Hindlimb muscle (tissue), 1 donor: ENCODE measurements at places on chromosomes 3 and 15. TPM values are rescaled to one million over a fixed set of nuclear protein-coding genes. Genes with fewer than 3 reads are reported as not detected.
A peak's percentile ranks its signal among the peaks of the same experiment; 100 is the strongest.

DNA sequence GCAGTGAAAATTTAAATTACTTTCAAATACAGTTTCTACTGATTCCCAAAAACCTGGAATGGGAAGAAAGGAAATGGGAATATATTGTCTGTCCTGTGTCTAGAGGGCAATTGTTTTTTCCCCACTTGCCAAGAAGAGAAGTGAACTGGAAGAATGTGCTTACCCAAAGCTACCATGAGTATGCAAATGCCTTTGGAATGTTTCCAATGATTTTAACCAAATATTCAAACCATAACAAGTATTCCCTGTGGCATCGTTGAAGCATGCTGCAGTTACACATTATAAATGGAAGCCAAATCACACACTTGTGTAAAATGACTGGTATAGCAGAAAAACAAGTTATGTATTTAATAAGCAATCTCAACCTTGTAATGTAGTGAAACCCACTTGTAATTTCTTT is 368.2 kb downstream of the GBE1 start:
- DNase-seq, result no peak

Gene MEIS2
- 7.7 TPM for polyA plus RNA-seq

- peak; percentile 38 for DNase-seq
Measured at GRCh38 chr3:148604270-148605085, 93.2 kb upstream of the AGTR1 start.

- DNase-seq, result no peak
Measured at GRCh38 chr15:68259883-68260282, 17.7 kb upstream of the FEM1B start.

Gene NPAP1
- polyA plus RNA-seq, result not detected

DNA sequence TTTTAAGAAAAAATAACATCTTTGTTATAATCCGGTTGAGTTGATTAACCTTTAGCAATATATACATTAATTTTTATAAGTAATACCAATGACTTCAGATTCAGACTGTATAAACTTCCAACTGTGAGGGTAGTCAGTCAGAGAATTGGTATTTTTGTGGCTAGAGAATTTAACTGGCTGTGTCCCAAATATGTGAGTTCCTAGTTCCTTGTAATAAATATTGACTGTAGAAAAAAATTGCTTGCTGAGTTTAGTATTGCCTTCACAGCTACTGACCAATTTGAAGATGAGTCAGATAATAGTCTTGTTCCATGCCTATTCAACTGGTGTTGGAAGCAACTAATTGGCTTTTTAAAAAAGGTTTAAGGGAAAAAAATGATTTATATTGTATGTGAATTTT is 210.8 kb downstream of the GAP43 start:
- DNase-seq, result no peak

DNA sequence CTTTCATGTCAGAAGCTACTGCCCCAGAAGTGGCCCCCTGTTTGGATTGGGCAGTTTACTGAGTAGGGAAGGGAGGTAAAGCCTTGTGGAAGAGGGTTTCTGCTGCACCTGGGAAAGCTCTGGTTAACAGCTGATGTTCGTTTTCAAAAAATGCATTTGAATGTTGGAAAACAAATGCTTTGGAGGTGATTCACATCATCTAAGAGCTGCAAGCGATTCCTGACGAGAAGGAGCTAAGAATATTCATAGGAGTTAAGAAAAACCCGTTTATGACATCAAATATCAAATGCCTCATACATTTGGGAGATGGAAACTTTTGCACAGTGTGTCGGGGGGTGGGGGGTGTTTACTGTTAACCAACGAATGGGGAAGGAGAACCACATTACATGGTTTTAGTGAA is 183.8 kb upstream of the NR2F2 start:
- no peak for DNase-seq

Gene XYLB
- polyA plus RNA-seq, result 3.9 TPM

GRCh38 chr15:95041297-95041696 is 809.9 kb downstream of the MCTP2 start:
- no peak for DNase-seq

DNA sequence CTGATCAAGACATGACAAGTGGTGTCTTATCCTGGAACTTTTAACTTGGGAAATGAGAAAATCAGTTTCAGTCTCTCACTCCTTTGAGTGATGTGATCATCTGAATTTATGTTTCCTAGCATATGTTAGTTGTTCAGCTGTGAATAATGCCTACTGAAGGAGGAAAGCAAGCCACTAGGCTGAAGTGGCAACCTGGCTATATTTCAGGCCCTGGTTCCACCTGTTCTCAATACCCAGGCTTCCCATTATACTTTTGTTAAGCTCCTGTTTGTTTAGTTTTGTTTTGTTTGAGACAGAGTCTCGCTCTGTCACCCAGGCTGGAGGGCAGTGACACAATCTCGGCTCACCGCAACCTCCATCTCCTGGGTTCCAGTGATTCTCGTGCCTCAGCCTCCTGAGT is 243.8 kb downstream of the ALCAM start:
- no peak for DNase-seq

- no peak for DNase-seq
Measured at GRCh38 chr15:41950489-41950888, 21.9 kb downstream of the EHD4 start.

- no peak for DNase-seq
Measured at GRCh38 chr3:34258271-34258998, 460.0 kb downstream of the PDCD6IP start.

- no peak for DNase-seq
Measured at GRCh38 chr15:84914351-84914750, 29.9 kb downstream of the SLC28A1 start.

- DNase-seq, result no peak
Measured at GRCh38 chr3:69282181-69282580, 103.7 kb downstream of the FRMD4B start.

- DNase-seq, result no peak
Measured at GRCh38 chr15:40660686-40661085, 34.3 kb upstream of the RAD51 start.

DNA sequence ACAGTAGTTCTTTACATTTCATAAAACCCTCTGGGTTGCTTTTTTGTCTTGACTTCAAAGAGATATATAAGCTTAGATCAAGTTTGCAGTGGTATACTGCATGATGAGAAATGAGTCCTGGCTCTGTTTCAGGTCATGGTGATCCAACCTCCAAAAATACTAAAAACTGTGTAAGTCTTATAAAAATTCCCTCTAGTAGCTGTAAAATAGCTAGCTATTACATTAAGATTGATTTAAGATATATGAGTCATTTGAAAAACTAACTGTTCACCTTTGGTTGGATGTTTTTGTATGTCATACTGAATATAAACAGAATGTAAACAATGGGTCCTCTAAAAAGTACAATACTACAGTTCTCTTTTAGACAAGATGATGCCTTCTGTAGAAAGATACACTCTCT is 879.2 kb downstream of the ROBO1 start:
- DNase-seq, result no peak

Gene PTPN23
- polyA plus RNA-seq, result 28.3 TPM
